ENCODE measurements at places on chromosomes 4 and X.

- no peak for ATAC-seq
These were observed 35.8 kb upstream of the MMAA start for GRCh38 chr4:145583191-145584055.

DNA sequence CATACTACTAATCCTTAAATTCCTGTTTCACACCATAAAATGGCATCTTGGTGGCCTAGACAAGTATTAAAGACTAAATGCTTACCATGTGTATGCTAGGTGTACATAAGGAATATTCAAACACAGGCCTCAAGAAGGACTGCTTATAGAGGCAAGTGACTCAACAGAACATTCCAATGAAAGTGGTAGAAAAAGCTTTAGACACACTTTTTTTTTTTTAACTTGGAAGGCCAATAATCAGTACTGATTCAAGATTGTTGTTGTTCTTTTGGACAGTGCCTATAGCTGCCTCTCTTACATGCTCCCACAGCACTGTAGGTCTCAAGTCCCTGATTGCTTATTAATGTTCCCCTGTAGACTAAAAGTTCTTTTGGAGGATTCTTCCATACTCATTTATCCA, 77.6 kb downstream of the FBXL5 start:
- ATAC-seq: no peak

GRCh38 chr4:161650812-161651211, 513.0 kb downstream of the FSTL5 start:
- no peak for ATAC-seq

DNA sequence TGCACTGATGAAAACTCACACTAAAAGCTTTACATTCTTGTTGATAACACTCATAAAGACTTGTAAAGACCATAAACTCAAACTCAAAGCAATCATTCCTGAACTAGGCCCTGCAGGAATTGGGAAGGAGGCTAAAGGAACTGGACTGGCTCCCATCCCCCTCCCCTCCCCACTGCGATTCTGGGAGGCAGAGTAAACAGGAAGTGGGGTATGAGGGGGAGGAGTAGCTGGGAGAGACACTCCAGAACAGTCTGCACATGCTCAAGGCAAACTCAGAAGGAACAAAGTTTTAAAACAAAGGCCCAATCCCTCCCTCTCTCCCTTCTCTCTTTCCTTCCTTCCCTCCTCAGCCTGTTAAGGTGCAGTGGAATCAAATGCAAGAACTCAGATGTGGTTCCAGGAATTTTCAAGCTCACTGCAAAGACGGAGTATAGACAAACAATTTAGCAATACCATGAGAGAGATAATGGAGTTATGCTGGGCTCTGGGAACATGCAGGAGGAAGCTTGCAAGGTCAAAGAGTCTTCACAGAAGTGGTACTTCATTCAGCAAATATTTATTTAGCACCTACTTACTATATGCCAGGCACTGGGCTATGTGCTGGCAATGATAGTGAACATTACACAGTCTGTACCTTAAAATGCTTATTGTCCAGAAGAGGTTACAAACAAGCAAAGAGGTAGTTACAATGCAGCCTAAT, 15.9 kb downstream of the MID1IP1 start:
- no peak for ATAC-seq

GRCh38 chr4:140333523-140333922, 39.9 kb upstream of the SCOC start:
- no peak for ATAC-seq

DNA sequence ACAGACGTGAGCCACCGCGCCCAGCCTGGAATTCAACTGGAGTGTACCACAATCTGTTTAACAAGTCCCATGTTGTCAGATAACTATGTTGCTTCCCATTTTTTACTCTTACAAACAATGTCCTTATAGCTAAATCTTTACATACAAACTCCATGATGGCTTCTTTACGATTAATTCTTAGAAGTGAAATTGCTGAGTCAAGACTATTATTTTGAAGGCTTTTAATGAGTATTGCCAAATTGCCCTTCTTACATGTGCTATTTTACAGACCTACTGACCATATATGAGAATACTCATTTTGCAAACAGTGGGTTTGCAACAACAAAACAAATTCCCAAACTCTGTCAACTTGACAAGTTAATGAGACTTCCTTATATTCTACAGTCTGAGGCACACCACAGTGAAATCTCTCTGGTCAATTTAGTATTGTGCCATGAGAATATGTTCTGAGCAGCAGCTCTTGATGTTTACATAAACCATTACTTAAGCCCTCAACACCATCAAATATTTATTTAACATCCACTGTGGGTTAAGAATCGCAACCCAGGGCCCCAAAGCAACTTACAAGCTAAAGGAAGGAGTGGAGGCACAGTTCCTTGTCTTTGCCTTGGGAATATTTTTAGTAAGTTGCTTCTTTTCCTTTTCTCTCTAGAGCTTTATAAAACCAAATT, 128.5 kb downstream of the SPRY1 start:
- ATAC-seq: no peak

- ATAC-seq: no peak
These were observed 334.4 kb downstream of the UNC5C start for GRCh38 chr4:95214408-95214807.

DNA sequence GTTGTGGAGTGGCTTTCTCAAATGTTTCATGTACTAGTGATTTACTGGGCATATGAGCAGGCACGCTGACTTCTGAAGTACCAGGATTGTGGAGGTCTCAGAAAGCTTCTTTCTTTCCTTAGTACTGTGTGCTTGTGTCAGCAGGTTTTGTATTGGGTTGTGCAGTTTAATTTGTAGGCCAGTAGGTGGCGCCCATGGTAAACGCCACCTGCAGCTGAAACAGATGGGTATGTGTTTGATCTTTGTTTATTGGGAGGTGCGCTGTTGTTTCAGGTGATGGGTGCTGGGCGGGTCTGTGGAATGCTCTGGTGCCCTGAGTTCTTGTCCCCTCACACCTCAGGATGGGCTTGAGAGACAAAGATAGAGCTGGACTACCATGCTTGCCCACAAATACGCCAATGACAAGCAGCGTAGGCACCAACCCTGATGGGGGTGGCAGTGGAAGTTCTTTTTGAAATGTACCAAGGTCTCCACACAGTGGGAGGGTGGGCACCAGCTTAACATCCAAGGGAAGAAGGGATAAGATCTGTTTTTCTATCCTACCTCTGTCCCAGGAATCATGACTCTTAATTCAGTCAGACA, 141.5 kb downstream of the RPS6KA6 start:
- ATAC-seq: no peak

DNA sequence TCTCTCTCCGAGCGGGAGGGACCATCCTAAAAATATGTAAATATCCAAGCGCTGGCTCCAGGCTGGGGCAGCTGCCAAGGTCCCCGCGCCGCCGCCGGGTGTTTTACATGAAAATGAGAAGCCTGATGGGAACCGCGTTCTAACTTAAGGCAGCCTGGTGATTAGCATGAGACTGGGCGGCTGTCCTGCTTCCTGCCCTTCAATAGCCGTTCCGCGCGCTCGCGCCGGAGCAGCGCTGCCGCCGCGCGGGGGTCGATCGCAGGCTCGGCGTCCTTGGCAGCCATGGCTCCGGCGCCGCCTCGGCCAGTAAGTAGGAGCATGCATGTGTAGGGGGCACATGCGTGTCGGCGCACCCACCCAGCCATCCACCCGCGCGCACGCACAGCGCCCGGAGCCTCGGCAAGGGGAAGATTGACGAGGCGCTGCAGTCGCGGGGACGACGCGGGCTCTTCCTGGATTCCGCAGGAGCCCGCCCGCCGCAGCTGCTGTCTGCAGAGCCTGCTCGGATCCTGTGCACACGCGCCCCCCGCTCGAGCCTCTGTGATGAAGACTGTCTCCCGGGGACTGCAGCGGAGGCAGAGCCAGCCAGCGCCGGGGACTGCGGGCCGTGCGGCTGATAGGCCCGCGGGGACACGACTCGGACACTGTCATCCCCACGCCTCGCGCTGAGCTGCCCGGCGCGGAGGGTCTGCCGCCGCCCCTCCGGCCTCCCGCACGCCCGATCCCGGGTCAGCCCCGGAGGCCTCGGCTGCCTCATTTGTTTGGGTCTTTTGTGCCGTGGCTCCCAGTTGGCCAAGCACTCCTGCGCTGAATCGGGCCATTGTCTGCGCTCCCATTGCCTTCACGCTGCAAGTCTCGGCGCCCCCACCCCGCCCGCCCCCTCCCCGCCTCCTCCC, 734 bp downstream of the STOX2 start:
- peak; percentile 47 for ATAC-seq
